ENCODE measurements at places on chromosomes 7 and 10.

GRCh38 chr10:133258066-133258817, 18.4 kb downstream of the ADAM8 start:
- DNase-seq: no peak

DNA sequence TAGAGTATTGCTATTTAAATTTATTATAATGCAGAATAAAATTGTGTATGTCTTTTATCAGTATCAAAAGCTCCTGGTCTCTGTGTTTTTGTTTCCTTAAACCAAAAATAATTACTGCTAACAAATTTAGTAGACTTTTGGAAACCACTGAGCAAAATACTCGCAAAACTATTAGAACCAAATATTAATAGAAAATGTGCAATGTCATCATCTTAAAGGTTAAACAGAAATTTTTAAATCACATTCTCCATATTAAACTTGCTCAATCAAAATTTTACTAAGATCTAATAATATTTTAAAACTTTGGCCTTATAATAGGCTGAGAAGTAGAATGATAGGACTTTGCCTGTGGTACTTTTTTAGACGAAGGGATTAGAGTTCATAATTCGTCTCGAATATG, 48.4 kb downstream of the AASS start:
- no peak for DNase-seq

DNA sequence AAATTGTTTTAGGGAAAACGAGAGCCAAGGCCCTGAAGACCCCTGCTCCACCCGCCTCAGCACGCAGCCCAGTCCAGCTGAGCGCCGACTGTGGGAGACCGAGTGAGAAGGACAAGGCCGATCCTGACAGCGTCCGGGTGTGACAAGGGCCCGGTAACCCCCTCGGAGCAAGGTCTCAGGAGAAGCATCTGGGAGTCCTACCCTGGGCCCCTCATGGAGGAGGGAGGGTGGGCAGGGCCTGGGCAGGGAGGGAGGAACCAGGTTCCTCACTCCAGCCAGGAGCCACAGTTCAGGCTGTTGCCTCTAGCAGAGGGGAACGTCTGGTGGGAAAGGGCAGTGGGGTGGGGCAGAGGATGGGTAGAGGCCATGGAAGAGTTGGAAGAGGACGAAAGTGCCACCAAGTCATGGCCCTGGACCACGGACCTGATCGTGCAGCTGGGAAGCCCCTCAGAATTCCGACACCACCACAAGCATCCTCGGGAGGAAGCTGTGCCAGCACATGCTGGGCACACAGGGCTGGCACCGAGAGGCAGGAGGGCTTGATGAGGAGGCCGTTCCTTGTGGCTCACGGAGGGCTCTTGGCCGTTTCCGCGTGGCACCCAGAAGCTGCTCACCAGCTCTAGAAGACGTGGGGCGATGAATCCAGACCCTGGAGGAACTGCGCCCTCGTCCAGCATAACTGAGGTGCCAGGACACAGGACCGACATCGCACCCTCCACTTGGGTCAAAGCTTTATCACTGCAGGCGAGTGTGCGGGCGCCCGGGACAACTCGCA, 2.2 kb upstream of the KNDC1 start:
- DNase-seq: no peak

DNA sequence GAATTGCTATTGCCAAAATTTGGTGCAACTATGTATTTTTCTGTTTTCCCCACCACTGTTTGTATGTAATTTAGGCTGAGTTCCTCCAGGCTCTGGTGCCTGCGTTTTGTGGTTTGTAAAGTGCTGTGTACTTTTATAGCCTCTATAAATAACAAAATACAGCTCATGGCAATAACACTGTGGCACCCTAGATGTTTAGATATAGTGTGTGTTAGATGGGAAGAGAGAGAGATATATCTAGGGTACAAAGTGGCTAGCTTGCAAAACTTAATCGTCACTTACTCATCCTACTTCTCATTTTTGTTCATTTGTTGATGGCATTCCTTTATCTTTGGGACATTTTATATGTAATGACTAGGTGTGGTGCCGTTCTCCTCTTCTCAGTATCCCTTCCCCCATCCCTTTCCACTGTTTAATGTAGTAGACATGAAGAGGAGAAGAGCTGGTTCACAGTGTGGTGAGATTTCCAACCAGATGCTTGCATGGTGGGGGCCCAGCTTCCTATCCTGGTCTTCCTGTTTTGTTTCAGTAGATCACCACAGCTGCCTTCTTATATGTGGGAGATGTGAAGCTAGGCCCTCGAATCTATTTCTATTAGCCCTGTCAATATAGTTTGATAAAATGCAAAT, 115.0 kb downstream of the SND1 start:
- DNase-seq: no peak

DNA sequence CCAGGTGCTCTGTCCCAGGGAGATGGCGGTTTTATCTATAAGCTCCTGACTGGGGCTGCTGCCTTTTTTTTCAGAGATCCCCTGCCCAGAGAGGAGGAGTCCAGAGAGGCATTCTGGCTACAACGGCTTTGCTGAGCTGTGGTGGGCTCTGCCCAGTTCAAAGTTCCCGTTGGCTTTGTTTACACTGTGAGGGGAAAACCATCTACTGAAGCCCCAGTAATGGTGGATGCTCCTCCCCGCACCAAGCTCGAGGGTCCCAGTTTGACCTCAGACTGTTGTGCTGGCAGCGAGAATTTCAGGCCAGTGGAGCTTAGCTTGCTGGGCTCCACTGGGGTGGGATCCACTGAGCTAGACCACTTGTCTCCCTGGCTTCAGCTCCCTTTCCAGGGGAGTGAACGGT, 16.4 kb upstream of the SLC26A5 start:
- no peak for DNase-seq

DNA sequence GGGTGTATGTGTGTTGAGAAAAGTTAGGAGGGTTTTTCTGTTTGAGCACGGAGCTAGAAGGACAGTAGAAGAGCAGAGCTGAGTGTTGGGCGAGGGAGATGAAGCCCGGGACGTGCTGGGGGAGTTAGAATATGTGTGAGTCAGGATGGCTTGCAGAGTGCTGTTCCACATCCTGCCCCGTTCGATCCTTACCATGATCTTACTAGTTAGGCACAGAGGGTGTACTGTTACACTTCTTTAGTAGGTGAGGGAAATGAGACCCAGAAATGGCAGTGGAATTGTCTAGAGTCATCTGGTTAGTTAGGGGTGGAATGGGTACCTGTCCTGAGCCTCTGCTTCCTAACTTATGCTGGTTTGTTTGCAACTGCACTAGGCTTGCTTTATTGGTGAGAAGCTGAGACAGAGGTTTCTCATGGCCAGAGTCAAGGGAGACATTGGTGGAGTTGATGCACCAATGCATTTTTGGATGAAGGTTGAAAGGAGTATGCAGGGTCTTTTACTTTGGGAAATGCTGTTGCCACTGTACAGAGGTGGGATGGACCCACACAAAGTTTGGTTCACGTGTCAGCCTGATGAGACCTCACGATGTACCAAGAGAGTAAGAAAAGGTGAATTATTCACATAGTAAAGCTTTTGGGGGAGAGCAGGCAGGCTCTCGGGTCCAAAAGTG, 42.4 kb downstream of the CCNY start:
- DNase-seq: no peak

DNA sequence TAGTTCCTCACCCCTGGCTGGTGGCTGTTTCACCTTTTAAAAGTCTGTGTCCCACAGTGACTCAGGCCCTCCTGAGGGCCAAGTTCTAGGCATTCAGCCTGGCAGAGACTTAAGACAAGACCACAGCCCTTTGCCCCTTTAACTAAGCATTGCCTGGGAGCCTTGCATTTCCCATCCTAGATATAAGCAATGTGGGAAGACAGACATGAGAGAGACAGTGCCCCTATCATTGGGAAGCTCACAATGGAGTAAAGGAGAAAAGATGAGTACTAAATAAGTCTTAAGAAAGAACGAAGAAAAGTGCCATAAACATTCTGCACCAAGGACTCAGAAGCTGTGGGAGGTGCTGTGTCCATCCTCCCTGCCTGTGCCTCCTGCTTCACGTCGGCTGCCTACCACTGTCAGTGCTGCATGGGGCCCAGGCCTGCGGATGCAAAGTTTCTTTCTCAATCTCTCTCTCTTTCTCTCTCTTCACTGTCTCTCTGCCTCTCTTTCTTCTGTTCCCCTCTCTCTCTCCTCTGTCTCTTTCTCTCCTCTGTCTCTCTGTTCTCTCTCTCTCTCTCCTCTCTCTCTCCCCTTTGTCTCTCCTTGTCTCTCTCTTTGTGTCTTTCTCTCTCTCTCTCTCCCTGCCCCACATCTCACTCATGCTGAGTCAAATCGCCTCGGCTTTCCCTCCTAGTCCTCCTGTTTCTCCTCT, 21.5 kb downstream of the GPRIN2 start:
- DNase-seq: no peak

- no peak for DNase-seq
Measured at GRCh38 chr10:114513381-114513792, 109.1 kb upstream of the AFAP1L2 start.

DNA sequence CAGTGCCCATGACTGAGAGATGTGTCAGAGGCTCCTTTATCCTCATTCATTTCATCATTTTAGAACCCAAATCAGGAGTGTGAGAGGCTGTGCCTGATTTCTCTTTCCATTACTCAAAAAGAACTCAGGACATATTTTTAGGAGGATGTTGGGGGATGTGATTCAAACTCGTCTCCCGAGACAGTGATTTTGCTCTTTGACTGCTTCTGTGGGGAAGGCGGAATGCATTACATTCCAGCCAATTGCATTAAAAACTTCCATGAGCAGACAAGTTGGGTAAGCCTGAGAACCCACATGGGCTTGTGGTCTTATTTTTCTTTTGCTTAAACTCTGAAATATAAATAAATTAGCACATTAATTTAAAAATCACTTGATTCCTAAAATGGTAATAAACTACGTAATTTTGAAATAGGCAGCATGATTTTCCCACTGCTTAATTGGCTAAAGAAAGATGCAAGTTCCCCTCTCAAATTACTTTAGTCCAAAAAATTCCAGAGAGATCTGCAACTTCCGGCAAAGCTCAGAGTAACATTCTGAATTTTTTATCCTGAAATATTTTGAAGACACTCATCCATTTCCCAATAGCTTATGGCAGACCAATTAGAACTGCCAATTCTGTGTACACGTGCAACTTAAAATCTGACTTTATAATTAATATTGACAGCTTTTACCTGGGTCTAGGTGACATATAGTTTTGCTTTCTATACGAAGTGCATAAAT, 185.6 kb downstream of the C7orf25 start:
- DNase-seq: no peak

- no peak for DNase-seq
Measured at GRCh38 chr7:40843338-40843985, 708.7 kb downstream of the SUGCT start.

DNA sequence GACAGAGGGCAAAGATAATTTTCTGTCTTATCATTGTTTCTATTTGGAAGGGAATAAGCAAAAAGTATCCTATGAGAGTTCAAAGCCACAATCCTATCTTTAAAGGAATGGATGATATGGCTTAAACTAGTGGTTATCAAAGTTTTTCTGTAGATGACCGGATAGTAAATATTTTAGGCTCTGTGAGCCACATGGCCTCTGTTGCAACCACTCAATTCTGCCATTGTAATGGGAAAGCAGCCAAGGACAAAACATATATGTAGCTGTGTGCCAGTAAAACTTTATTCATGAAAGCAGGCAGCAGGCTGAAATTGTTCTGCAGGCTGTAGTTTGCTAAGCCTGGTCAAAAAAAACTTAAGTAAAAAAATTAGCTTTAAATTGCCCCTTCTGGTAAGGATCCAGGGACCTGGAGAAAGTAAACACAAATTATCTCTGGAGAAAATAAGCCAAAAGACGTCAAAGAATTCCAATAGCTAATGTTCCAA, 73.3 kb downstream of the THSD7A start:
- no peak for DNase-seq

GRCh38 chr10:110174816-110175215, 32.6 kb upstream of the MXI1 start:
- no peak for DNase-seq

GRCh38 chr10:528173-529165, 161.0 kb downstream of the DIP2C start:
- no peak for DNase-seq

DNA sequence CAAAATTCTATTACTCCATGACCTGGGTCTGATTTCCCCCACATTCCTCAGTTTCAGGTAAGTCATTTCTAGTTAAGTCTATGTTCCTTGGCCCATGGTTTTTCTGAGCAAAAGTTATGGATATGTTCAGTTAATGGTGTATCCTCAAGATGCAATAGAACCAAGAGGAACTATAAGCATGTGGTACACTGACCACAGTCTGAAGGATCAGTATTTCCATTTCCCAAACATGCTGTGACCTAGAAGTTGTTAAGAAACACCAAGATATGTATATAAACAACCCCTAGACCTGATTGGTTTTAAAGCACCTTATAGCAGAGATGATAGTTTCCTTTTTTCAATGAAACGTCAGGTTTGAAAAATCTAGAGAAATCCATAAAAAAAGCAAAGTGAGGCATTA, 94.2 kb upstream of the ABCB5 start:
- no peak for DNase-seq

DNA sequence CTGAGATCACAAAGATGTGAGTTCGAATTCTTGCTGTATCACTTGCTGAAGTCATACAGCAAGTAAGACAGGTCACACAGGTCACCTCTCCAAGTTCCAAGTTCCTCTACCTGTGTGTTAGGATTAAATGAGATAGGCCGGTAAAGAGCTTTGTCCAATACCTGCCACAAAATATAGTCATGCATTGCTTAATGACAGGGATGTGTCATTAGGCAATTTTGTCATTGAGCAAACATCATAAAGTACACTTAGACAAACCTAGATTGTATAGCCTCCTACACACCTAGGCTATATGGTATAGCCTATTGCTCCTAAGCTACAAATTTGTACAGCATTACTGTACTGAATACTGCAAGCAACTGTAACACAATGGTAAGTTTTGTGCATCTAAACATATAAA, 469.4 kb downstream of the KCNMA1 start:
- no peak for DNase-seq

Data from NCI-H1417 treated with DMSO at 0.1 percent for 48 hours (cell line).